Stimulated activated CD8-positive, alpha-beta memory T cell treated with anti-CD3 and anti-CD28 coated beads, Interleukin-7, amount 100 ng/mL, for 1 hour (primary cell): ENCODE measurements at places on chromosomes 3 and 15.

DNA sequence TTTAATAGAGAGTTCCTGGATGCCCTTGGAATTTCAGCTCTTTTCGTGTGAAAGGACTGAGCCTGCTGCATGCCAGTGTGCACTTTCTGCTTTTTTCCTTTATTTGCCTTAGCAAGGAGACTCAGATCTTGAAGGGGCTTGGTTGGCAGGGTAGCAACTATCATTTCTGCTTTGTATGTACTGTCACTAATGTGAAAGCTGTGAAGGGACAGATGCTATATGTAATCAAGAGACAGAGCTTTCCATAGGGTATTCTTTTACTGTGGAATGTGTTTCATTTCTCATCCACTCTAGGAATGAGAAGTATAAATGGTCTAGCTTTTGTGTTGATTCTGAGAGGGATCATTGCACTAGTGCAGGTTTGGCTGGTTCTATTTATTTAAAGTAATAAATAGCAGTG is 332.5 kb upstream of the MANF start:
- DNase-seq = no peak

DNA sequence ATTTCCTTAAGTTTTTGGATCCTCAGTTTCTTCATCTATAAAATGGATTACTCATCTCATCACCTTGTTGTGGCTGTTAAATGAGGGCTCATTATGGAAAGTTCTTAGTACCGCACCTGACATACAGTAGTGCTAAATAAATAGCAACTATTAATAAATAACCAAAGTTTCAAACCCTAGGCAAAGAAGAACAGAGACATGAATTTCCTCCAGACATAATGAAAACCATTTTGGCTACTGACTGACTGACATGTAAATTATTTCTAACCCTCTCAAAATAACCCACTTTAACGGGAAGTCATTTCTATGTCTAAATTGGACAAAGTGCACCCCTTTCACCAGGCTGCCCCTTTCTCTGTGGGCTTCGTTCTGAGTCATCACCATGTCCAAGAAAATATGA is 17.4 kb upstream of the KLHL6 start:
- no peak for DNase-seq

GRCh38 chr15:52448011-52448890 is 80.4 kb downstream of the MYO5A start:
- DNase-seq = no peak

DNA sequence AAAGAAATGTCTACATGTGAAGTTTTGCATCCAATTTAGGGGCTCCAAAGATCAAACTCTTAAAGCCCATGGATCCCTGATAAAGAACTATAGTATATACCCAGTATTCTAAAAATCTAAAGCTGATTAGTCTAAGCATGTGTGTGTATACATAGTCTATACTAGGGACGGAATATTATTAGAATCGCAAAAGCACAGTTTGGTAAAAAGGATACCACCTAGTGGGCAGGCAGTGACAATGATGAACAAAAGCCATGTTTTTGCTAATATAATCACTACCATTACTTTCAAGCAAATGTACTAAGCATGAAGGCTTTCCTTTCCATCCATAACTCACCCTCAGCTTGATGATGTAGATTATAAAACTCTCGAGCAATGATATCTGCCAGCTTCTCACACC is 16.5 kb downstream of the POLQ start:
- DNase-seq = no peak

- no peak for DNase-seq
Measured at GRCh38 chr3:56406826-56407515, 61.3 kb downstream of the ERC2 start.

GRCh38 chr3:114794894-114795630 is 352.0 kb downstream of the ZBTB20 start:
- no peak for DNase-seq

- no peak for DNase-seq
Measured at GRCh38 chr3:44365952-44366351, 27.4 kb downstream of the TCAIM start.

- DNase-seq = no peak
Measured at GRCh38 chr3:24201301-24201700, 256.2 kb downstream of the NR1D2 start.

DNA sequence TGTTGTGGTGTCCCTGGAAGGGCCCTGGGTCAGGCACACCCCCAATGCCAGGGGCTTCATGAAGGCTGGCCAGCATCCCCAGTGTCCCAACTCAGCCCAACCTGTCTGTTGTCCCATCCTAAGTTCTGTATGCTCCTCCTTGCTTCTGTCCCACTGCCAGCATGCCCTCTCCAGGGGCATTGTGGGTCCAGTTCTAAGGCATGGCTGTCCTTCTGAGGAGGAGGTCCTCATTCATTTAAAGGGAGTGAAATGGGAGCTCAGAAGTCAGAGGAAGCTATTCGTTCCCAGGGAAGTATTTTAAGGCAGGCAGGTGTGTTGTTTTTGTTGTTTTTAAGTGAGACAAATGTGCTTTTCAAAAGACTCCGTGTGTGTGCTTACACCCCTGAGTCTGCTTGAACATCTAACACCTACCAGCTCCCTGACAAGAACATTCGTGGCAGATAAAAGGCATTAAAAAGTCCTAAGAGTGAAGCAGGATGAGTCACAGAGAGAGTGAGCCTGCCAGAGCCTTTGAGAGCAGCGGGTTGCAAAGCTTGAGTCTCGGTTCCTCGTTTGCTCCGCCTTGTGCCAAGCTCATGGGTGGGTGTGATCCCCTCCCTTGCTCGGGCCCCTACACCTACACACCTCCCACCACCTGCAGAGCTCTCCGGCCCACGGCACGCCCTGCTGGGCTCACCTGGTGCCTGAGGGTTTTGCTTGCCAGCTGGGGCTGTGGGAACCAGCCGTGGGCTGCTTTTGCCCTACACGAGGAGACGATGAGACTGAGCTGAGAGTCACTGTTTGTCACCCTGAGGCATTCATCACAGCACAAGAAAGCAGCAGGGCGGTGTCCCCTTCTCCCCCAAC is 183.4 kb upstream of the TOPAZ1 start:
- no peak for DNase-seq

DNA sequence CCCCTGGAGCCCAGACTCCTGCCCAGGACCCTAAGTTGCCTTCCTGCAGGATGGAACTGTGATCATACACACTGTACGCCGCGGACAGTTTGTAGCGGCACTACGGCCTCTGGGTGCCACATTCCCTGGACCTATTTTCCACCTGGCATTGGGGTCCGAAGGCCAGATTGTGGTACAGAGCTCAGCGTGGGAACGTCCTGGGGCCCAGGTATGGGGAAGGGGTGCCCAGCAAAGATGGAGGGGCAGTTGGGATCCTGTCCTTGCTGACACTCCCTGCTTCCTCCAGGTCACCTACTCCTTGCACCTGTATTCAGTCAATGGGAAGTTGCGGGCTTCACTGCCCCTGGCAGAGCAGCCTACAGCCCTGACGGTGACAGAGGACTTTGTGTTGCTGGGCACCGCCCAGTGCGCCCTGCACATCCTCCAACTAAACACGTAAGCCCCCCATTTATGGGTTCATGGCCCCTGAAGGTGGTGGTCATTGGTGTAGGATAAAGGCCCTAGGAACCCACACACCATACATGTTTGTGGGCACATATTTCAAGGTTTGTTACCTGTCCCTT is 28.8 kb downstream of the NBEAL2 start:
- DNase-seq = no peak

GRCh38 chr3:136658946-136659682 is 93.1 kb downstream of the STAG1 start:
- no peak for DNase-seq

- no peak for DNase-seq
Measured at GRCh38 chr3:116263842-116264545, 181.3 kb downstream of the LSAMP start.

GRCh38 chr3:171164067-171164465 is 137.5 kb upstream of the SLC2A2 start:
- DNase-seq = no peak

DNA sequence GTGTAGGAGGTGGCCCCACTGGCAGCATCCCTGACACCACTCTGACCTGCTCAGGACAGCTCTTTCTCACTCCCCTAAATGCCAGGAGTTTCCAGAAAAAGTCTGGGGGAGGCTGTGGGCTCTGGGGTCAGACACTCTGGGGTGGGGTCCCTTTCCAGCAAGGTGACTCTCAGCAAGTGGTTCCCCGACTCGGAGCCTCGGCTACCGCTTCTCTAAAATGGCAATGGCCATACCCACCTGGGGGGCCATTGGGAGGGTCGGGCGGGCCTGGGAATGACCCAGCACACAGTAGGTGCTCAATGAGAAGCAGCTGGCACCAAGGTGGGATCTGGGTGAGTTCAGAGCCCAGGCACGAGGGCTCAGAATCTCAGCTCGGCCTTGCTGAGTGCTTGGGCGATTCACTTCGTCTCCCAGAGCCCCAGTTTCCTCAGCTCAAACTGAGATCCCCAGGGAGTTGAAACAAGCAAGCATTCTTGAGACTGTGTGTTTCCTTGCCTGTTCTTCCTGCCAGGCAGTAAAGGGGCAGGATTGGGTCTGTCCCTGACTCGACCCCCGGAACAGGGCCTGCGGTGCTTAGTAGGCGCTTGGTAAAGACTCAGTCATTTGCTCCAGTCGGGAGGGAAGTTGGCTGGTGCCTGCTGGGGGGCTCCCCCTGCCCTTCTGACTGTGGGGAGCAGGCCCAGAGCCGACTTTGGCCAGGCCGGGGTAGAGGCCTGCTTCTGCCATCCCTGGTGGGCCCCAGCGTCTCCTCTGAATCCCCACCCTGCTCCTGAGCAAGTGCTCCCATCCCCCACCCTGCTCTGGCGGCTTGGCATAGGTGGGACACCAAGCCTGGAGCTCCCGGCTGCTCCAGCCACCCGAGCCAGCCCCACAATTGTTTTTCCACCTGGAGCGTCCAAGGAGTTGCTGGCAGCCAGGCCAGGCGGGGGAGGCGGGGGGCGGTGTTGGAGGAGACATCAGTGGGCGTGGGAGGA is 32.9 kb upstream of the FBLN2 start:
- DNase-seq = no peak

GRCh38 chr3:176867681-176868663 is 329.3 kb downstream of the TBL1XR1 start:
- no peak for DNase-seq

GRCh38 chr3:66400411-66401156 is 100.2 kb downstream of the LRIG1 start:
- no peak for DNase-seq

- no peak for DNase-seq
Measured at GRCh38 chr15:30985081-30985531, 6.3 kb downstream of the MTMR10 start.

DNA sequence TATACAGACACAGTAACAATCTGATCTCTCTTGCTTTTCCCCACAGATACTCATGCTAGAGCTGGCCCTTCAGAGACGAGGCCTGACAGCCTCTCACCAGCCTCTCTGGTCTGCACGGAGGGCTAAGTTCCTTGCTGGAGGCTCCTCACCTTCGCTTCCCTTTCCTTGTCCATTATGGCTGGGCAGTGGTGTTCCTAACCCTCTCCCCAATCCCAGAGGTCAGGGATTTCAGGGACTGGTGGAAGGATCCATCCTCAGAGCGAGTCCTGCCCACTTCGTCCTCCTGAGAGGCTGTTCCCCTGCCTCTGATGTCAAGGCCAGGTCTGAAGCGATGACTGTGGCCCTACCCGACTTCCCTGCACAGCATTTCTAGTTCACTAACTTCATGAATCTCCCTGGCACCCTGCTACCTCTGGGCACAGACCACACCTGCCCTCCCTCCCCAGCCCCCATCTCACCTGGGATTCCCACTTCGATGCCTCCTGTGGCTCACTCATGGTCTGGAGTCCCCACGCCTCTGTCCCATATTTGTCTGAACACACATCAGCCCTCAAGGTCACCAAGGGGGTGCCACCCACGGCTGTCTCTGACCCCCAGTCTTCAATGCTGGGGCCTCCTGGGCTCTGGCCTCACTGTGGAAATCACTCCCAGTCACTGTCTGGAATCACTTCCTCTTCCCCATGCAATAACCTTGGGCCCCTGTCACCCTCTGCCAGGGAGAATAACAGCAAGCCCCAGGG is 124.9 kb upstream of the PRR20G start:
- no peak for DNase-seq

- no peak for DNase-seq
Measured at GRCh38 chr3:98763076-98763475, at the start of gene ST3GAL6. TSS of gene ST3GAL6 (plus strand) at chr3:98763340. CDS start at chr3:98768441, 5,101 bp downstream.

- DNase-seq = no peak
Measured at GRCh38 chr3:153171256-153171655, 9.2 kb downstream of the RAP2B start.

DNA sequence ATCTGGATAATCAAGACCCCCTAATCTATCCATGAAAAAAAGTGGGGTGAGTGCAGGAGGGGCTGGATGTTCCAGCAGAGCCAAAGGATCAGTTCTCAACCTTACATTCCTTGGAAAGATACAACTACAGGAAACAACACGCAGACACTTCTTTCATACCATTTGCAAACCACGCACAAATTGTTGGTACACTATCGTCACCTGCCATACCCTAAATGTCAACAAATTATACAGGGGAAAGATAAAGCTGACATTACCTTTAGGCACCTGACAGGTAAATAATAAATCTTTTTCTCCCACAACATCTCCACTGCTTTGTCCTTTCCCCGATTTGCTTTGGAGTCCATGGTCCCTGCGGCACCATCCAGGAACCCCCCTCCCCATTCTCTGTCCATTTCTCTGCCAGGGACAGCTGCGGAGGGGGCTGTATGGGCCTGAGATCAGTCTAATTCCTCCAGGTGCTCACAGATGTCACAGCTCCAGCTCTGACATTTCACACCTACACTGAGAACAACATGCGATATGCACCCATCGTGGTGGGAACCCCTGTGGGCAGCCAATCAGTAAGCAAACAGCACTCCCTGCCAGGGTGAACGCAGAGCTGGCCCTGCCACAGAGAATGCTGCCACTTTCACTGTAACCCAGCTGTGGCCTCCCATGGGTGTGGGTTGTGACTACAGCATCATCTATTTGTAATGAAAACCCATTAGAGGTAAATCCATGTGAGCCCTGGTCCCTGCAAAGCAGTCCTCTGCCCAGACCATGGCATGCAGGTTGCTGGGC is 37.7 kb upstream of the BCL2L10 start:
- no peak for DNase-seq

- DNase-seq = no peak
Measured at GRCh38 chr3:61530355-61530754, 31.0 kb upstream of the PTPRG start.

- DNase-seq = no peak
Measured at GRCh38 chr15:77180270-77180669, 109.4 kb upstream of the TSPAN3 start.

DNA sequence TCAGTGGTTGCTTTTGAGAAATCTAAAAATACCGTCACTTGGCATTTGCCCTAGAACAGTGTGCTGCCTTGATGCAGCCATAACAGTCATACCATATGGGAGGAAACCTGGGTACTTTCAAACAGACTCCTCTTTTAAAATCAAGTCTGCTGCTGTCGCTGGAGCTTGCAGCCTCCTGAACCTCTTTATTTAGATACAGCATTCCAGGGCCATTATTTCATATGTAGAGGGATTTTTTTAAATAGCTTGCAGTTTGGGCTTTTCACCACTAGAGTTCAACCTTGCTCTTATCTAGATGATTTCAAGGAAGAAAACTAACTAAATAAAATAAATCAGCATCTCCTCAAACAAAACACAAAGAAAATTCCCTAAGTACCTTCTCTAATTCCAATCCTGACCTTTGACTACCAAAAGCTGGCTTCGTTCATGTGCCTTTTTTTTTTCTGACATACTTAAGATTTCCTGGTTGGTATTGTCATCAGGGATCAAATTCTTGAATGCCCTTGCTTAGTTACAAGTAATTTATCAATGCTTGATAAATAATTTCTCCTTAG is 111.6 kb downstream of the KBTBD8 start:
- DNase-seq = no peak

GRCh38 chr3:40179016-40179415 is 130.5 kb upstream of the EIF1B start:
- peak; percentile 17 for DNase-seq
